Articular chondrocyte of knee joint (primary cell): ENCODE measurements at places on chromosomes 3 and 15. TPM values are rescaled to one million over a fixed set of nuclear protein-coding genes. Genes with fewer than 3 reads are reported as not detected.

Gene SCN11A
- 0.11 and 0.13 TPM in 2 replicates for total RNA-seq

Gene RLBP1
- not detected in 2 replicates for total RNA-seq

Gene CCDC33
- total RNA-seq, result not detected in 2 replicates

Gene FAM174B
- total RNA-seq, result 9.3 and 9.9 TPM in 2 replicates

Gene WWTR1
- 136 and 198 TPM in 2 replicates for total RNA-seq

Gene SELENOK
- total RNA-seq, result 23.8 and 28.2 TPM in 2 replicates

Gene TOP2B
- 110 and 120 TPM in 2 replicates for total RNA-seq

Gene EBLN2
- 6.7 and 6.8 TPM in 2 replicates for total RNA-seq

Gene SAMMSON
- not detected in 2 replicates for total RNA-seq

Gene TMEM87A
- 81.8 and 91.7 TPM in 2 replicates for total RNA-seq

Gene LRRN1
- total RNA-seq, result 1.4 and 4.5 TPM in 2 replicates

Gene RBP2
- total RNA-seq, result not detected in 2 replicates

Gene RAB11A
- 125 and 250 TPM in 2 replicates for total RNA-seq

Gene FAM81A
- total RNA-seq, result 0.91 and 1.4 TPM in 2 replicates

Gene NR2F2
- 1.7 and 3.3 TPM in 2 replicates for total RNA-seq

Gene RPL29
- 966 and 1,076 TPM in 2 replicates for total RNA-seq

Gene FBXW12
- total RNA-seq, result not detected in 2 replicates

Gene CLDN16
- total RNA-seq, result not detected in 2 replicates

Gene PLXNA1
- 48.2 and 62.9 TPM in 2 replicates for total RNA-seq

Gene MASP1
- 6.5 and 15.1 TPM in 2 replicates for total RNA-seq

Gene KIAA1143
- total RNA-seq, result 36.5 and 38.9 TPM in 2 replicates
